ENCODE measurements at places on chromosomes 6 and 20.

DNA sequence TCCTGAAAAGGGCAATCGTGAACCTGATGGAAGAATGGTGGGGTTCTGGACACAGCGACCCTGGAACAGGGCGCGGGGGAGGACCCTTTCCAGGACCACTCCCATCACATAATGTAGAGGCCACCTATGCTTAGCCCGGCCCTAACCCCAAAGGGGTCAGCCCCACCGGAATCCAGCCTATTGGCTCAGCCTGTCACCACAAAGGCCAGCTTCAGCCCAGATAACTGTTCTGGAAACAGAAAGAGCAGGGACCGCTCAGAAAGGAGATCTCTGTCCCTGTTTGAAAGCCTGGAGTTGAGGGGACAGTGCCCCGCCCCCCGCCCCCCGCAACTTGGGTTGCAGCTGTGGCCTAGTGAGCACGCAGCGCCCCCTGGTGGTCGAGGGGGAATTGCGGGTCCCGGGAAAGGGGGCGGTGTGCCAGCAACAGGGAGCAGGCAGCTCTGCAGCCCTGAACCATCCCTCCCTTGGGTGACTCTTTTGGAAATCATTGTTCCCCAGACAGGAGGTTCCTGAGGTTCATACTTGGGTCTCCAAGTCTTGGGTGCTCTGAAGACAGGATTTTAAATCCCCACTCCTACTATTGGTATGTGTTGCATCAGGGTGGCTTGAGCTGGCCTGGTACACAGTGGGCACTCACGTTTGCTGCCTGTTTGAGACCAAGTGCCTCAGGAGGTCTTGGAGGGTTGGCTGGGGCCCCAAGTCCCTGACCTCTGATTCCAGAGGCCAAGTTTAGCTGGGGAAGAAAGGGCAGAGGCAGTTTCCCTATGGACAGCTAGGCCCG is 1.5 kb downstream of the SIGLEC1 start:
- peak; percentile 68 for DNase-seq

DNA sequence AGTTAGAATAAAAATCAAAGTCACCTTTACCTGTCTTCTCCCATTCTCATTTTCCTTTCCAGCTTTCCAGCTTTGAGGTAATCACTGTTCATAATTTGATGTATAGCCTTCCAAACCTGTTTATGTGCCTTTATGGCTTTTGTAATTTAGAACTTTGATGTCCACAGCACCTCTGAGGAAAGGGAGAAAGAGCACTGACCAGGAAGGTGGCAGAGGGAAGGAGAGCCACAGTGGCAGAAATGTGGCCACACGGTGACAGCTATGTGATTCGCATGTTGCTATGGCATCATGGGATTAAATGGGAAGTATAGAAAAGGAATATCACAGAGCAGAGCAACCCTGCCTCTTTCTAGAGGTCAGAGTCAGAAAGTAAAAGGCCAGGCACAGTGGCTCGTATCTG is 51.7 kb upstream of the PLCG1 start:
- no peak for DNase-seq

DNA sequence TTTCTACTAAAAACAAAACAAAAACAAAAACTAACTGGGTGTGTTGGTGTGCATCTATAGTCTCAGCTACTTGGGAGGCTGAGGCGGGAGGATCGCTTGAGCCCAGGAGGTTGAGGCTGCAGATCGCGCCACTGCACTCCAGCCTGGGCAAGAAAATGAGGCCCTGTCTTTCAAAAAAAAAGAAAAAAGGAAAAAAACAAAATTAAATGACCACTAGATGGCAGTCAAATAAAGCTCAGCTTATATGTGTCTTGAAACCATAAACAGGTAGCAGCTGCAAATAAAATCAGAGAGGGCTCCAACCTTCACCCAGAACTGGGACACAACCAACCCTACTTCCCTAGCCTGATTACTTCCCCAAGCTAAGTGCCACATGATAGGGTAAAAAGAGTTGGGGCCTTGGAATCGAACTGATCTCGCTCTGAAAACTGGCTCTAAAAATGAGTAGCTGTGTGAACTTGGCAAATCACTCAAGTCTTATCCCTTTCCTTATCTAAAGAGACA is 67.1 kb upstream of the ADGRF4 start:
- DNase-seq = no peak

- DNase-seq = no peak
These were observed 11.5 kb downstream of the TPD52L2 start for GRCh38 chr20:63876489-63877036.

GRCh38 chr6:11424395-11425034 is 113.0 kb upstream of the TMEM170B start:
- peak; percentile 81 for DNase-seq

- no peak for DNase-seq
These were observed 187.7 kb downstream of the ASCC3 start for GRCh38 chr6:100693249-100693927.

- DNase-seq = no peak
These were observed 1.9 kb upstream of the TRIM38 start for GRCh38 chr6:25960734-25961133.

DNA sequence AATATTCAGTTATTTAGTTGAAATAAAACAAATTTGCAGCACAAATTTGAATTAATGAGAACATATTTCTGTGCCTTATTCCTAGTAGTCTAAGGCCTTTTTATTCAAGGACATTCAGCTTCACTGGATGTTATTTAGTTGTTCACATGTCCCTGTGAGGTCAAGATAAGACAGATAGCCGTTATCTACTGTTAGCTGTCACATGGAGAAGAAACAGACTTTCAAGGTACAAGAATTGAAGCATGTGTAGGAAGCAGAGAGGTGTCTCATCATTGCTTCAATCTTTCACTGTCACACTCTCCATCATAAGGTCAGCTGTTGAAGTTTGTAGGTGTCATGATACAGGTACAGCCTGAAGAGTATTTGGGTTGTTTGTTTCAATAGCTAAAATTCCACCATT is 112.9 kb upstream of the JAG1 start:
- no peak for DNase-seq

DNA sequence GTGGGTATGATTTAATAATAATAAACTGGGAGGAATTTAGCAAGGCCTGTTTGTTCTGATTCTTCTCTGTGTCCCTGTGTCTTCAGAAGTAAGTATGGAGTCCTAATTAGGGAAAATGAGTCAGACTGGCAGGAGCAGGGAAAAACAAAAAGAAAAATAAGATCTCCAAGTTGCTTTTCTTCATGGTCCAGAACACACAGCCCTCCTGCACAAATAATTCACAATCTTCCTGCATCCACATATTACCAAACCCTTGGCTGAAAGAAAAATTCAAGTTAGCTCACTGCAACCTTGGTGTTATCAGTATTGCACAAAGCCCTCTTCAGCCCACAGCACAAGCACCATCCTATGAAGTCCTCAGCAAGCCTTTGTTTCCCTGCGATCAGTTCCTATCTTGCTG is 142.0 kb upstream of the LAMA2 start:
- DNase-seq = no peak

DNA sequence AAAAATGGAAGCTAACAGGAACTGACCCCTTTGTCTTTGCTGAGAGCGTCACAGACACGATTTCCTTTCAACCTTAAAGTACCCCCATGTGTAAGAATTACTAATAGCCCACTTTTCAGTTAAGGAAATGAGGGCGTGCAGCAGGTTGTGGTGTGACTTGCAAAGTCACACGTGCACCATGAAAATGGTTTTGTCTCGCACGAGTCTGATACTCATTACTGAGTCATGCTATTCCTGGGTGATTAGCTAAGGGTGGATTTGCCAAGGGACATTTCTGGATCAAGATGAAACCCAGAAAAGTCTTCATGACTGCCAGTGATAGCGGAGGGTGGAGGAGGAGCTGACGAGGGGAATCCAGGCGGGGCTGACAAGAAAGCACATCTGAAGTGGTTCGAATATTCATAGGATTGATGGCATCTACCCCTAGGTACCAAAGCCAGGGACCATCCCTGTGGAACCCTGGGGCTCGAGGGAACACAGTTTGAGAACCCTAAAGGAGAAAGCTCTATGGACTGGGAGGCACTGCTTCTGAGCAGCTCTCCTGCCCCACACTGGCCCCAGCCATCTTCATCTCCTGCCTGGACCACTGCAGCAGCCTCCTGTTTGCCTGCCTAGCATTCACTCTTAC is 12.1 kb upstream of the NFATC2 start:
- DNase-seq = no peak

DNA sequence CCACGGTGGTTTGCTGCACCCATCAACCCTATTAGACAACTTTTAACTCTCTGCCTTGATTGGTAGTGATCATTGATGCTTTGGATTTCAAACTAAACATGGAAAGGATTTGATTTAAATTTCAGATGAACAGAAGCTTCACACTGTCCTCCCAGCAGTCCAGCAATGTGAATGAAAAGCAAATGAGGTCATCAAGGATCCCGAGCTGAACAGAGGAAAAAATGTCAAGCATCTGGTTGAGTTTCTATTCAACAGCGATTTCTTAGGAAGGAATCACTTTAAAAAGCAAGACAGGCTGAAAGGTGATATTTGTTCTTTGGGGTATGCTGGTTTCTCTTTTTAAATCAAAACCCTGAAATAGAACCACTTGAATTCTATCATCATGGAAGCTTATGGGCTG is 10.6 kb upstream of the SAMD3 start:
- no peak for DNase-seq

- no peak for DNase-seq
These were observed 24.5 kb downstream of the KIF3B start for GRCh38 chr20:32301719-32302506.

DNA sequence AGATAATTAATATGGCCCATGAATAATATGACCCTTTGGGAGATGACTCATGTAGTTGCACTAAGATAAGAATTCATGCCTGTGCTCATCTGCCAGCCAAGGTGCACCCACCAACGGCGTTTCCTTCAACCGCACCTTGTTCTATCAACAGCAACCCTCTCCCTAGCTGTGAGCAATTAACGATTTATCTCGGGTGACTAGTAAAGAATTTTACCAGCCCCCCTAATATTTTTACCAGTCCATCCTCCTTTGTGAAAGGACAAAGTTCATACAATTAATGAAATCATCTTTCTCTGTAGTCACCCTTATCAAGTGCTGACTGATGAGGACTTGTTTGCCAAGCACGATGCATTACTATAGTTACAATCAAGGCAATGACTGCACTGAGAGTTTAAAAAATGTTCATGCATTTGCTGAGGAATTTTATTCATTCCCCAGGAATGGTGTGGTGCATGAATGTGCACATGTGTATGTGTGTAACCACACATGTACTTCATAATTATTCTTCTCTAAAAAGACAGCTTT is 118.7 kb downstream of the SMOC2 start:
- no peak for DNase-seq

DNA sequence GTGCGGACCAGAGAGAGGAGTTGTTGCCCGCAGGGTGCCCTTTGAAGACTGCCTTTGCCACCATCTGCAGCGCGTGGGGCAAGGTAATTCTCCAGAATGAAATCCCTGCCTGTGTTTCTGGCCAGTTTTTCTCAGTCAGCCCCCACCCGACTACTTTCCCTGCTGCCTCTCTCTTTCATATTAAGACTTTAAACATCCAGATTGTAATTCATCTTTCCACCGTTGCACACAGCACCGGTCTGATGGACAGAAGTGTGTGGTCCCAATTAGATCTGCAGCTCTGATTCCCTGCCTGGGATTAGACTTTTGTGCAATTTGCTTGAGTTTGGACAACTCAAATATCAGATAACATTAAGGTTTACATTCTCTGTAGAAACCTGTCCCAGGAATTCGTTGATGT is 489.0 kb downstream of the QKI start:
- no peak for DNase-seq

GRCh38 chr6:130105996-130106704 is 87.8 kb downstream of the L3MBTL3 start:
- no peak for DNase-seq

DNA sequence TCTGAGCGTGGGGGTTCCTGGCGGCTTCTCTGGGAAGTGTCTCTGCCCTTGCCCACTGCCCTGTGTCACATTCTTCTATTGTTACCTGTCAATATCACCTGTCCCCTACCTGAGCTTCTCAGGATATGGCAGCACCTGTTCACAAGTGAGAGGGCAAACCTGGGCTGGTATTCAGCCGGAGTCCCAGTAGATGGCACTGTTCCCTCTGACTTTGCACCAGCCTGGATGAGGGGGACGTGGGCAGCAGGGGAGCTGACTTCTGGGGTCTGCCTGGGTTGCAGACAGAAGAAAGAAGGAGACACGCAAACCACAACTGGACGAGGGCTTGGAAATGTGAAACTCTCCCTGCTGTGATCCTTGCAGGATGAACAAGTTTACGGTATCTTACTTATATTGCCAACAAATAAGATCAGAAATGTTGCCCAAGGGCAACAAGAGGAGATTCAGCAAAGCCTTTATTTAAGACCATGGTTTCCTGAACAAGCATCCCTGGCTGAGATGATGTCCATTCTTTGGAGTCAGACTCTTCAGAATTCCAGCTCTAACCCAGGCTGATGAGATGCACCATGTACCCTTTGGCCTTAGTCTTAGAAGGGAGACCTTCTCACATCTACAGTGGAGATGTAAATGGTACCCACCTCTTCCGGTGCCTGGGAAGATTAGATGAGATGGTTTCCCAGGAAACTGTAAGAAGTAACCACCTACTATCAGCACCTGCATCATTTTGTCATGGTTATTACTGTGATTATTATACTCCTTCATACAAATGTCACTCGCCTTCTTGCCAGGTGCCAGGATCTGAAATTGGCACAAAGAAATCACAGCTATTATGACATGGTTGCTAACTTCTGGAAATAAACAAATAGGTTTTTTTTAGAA is 400.0 kb upstream of the CDH4 start:
- DNase-seq = peak; percentile 34

GRCh38 chr6:13433709-13434121 is 53.7 kb downstream of the GFOD1 start:
- no peak for DNase-seq

GRCh38 chr20:35296101-35296554 is 3.9 kb upstream of the FAM83C start:
- DNase-seq = no peak

GRCh38 chr6:28765978-28766351 is 157.8 kb downstream of the TRIM27 start:
- no peak for DNase-seq

- DNase-seq = peak; percentile 65
These were observed 144.5 kb downstream of the CEBPB start for GRCh38 chr20:50335105-50335504.

GRCh38 chr6:40764726-40765125 is 177.6 kb upstream of the LRFN2 start:
- no peak for DNase-seq

DNA sequence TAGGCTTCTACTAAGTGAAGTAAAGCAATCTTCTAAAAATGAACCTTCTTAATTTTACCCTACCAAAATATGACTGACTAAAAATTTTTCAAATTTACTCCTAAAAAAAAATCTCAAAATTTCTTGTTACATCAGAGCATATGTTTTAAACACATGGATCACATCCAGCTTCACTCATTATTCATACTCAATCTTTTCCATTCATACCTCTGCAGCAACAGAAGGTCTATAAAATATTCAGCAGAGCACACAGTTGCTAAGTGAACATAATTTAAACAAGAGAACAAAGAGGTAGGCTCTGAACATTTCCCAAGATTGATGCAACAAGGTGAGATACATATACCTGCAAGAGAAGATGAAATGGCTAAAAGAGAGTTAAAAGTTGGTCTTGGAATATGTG is 213.9 kb downstream of the SOD2 start:
- DNase-seq = no peak

Measured in thyroid gland (tissue), 4 donors.